Stimulated activated CD4-positive, alpha-beta T cell treated with anti-CD3 and anti-CD28 coated beads, Interleukin-2, amount 100 ng/mL, for 24 hours (primary cell): ENCODE measurements at places on chromosomes 7 and 10.

DNA sequence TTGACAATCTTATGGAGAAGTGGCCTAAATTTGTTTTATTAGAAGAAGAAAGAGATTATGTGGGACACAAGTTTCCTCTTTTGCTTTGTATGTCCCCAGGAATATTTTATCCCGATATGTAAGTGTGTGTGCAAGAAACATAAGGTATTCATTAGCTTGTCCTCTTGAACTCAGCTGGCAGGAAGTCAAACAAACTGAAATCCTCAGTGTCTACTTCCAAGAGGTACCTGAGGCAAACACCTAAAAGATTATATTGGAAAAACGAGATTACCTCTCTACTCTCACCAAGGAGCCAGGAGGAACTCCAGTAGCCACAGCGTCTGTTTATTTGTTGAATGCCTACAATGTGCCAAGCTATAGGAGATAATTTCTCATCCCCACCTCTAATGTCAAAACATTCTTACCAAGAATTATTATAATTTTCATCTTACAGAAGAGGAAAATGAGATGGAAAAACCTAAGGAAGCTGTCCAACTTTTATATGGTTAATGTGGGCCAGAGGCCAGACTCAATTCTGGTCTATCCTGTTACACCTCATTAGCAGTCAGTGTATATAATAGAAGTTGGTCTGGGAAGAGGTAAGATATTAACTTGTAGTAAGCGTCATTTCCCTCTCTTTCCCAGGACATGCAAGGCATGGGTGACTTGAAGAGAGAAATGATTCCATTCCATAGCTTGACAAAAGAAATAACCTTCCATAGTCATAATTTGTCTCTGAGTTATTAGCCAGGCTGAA is 692.7 kb downstream of the MAGI2 start:
- DNase-seq, result no peak

DNA sequence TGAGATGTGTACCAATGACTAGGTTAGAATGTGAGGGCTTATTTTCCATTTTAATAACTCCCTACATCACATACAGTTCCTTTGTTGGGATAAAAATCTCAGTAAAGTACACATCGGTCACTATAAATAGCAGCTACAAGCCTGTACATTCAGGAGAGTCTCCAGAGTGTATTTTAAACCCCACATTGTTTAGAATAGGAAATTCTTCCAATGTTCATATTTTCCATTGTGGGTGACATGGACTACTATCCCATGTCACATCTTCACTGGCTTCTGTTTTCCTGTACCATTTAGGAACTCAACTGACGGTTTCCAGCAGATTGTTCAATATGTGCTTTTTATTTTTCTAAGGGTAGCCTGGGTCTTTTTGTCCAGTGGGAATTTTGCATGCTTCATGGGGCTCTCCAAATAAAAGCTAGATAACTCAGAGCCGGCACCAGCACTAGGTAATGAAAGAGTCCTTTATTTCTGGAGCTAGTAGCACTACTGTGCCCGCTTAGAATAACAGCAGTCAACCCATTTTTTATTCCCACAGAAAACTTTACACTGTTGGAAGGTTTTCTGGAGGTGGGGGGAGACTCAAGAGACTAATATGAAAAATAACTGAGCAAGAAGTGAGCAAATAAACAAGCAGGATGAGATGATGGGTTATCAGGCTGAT is 100.5 kb downstream of the CALD1 start:
- DNase-seq, result no peak

DNA sequence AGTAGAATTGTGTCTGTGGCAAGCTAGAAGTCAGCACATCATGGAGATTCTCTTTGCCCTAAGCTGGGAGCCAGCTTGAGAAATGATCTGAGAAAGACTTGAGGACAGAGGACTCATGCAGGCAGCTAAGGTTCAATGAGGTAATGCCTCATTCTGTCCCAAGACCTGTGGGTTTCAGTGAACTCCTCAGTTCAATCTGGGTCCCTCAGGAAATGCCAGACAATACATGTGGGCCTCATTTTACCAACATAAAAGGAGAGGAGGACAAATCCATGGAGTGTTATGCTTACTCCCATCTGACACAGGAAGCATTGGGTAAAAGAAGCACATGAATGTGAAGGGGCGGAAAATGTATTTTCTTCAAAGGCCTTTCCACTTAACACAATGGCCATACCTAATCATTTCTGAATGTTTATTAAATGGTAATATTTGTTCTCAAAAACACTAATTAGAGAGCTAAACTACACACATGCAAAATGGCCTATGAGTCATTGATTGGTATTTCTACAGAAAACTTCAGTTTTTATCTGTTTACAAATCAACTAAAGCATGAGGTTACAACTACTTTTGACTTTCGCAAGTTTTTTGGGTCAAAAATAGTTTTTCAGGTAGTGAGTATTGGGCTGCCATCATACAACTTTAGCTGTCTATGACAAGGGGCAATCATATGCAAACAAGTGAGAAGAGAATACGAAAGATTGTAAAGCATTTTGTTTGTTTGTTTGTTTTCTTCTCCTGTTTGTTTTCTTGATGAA is 205.3 kb downstream of the CHRM2 start:
- DNase-seq, result no peak

DNA sequence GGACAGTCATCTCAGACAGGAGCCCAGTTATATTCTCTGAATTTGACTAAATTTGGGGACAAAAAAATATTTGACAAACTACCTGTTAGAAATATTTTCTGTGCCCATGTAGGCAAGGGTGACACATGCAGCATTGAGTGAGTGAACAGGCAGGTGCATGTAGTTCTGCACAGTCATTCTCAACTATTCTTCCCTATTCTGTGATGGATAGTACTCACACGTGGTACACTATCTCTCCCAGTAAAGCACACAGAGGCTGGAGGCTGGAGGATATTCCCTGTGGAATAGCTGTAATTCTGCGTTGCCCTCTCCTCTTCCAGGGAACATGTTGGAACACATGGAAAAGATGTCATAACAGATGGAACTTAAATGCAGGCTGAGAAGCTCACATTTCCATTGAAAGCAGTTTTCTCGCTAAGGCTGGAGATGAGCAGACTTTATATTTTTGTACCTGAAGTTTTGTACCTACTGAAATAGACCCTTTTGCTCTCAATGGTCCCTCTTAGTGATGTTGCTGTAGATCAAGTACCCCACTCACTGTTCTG is 75.0 kb downstream of the GPR141 start:
- no peak for DNase-seq

- peak; percentile 20 for DNase-seq
Measured at GRCh38 chr7:154744256-154744860, 258.6 kb downstream of the PAXIP1 start.

DNA sequence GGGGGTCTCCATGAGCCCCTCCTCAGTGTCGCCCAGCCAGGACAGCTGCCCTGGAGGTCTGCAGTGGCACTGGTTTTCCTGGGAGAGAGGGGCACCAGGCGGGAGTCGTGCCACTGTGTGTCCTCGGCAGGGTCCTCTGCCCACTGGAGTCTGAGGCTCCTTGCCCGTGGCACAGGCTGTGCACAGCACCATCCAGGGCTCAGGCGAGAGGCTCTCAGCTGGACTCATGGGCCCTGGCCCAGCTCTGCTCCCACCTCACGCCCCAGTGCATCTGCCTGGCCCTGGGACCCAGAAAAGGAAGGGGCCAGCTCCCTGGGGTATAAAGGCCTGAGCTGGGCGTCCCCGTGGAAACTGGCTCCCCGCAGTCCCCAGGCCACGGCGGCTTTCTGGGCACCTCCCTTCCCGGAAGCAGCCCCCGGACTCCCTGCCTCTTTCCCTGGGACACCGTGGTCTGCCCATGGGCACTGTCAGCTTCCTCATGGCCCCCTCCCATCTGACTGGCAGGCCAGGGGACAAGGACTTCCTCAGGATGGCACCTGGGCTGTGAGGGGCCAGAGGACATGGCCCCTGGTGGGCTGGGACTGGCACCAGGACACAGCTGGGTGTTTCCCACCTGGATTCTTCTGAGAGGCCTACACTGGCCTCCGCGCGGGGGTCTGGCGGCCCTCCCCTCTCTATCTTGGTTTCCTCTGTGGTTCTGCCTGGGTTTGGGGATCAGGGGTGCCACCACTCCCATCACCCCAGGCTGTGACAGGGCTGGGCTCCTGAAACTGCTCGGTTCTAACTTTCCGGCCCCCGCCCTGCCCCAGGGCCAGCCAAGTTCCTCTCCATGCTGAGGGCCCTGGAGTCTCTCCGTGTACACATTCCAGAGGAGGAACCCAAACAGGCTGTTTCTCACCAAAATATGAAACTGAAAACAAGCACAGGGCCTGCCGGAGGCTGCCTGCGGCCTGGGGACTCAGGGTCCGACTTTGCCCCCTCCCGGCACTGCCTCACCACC is 5.5 kb downstream of the FOXL3 start:
- DNase-seq, result no peak

DNA sequence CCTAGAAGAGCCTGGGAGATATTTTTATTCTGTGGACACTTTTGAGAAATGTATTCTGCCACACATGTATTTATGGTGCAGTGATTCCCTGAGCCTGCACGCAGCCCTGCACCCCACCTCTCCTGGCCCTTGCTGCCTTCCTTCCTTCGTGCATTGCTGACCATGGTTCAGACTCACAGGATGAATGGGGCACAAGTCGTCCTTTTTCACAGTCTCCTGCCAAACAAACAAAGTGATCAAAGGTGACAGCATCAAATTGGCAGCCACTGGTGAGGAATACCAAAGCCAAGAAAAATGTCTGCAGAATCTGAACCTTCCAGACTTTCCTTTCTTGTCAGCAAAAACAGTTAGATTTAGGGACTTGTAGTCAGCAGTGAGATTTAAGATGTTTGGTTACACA is 215.0 kb downstream of the ACTR3B start:
- no peak for DNase-seq

GRCh38 chr10:125092564-125093031 is 67.8 kb downstream of the CTBP2 start:
- no peak for DNase-seq

DNA sequence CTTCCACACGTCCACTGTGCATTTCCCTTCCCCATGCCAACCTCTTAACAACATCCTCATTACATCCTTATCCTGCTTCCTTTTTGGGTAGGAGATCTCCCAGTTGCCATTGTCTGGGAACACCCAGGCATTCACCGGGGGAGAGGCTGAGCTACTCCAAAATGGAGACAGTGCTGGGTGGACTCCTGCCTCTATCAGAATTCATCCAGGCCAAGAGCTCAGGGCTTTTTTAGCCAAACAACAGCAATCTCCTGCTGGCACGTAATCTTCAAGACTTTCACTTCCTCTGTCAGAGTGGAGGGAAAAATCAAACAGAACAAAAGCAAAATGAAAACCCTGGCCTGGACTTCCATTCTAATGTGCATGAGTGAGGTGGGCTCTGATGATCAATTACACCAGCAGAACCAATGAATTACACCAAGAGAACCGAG is 245.0 kb downstream of the PRPF18 start:
- DNase-seq, result no peak

DNA sequence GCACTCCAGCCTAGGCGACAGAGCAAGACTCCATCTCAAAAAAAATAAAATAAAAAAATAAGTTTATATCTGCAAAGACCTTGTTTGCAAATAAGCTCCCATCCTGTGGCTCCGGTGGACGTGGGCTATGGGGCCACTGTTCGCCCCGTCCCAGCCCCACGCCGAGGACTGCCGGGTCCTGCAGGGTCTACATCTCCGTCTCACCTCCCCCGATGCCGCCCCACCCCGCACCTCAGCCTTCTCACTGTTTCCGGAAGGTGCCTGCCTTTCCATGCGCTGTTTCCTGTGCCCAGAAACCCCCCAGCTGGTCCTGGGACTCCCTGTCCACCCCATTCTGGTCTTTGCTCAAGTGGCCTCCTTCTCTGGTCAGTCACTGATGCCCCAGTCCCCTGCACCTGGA is 5.0 kb upstream of the INTS1 start:
- no peak for DNase-seq

DNA sequence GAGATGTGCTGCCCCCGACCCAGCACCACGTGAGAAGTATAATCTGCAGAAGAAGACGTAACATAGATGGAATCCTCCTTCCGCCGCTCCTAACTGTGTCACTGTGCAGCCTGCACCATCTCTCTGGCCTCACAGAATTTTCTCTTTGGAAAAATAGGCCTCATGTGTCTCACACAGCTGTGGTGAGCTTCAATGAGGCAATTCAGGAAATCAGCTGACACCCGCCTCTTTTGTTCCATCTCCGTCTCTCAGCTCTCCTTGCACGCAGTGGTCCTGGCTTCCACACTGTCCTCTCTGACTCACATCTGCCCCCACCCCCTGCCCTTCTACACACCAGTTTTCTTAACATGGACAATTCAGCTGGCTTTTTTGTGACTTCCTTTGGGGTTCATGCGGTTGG is 7.2 kb downstream of the C10orf90 start:
- DNase-seq, result peak; percentile 2

- DNase-seq, result no peak
Measured at GRCh38 chr7:754531-755412, 27.7 kb upstream of the PRKAR1B start.

- no peak for DNase-seq
Measured at GRCh38 chr7:104153287-104153686, 54.5 kb downstream of the ORC5 start.

GRCh38 chr7:128877756-128878120 is 15.1 kb downstream of the ATP6V1F start:
- no peak for DNase-seq

- DNase-seq, result no peak
Measured at GRCh38 chr7:150939052-150939451, 39.1 kb downstream of the KCNH2 start.

DNA sequence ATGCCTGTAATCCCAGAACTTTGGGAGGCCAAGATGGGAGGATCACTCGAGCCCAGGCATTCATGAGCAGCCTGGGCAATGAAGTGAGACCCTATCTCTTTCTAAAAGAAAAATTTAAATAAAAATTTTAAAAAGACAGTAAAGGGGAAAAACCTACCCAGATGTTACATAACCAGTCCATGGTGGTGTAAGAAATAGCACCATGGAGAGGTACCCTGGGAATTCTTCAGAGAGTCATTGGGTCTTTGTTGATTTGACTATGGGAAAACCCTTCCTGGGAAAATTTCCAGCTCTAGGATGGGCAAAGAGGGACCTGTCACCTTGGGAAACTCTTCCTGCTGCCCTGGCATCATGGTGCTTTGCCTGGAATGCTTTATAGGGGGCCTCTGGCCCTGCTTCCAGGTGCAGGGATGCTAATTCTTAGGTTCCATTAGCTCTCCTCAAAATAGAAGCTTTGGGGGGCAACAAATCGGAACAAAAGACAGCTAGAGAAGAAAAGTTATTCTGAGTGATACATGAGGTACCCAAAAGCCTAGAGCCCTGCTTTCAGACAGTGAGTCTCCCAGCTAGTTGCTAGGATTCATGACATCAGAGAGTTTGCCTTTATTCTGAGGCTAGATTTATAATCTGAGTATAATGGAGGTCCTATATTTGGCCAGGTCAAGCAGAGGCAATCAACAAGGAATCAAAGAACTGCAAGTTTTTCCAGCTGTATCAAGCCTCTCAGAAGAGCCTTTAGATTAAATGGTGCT is 10.1 kb downstream of the CCDC136 start:
- no peak for DNase-seq

GRCh38 chr7:75892634-75893272 is 13.9 kb downstream of the RHBDD2 start:
- DNase-seq, result no peak

GRCh38 chr10:47076949-47077361 is 165.7 kb downstream of the PTPN20 start:
- DNase-seq, result no peak

- DNase-seq, result peak; percentile 83
Measured at GRCh38 chr7:36291387-36292316, 98.0 kb upstream of the ANLN start.
